ENCODE measurements at places on chromosomes 3 and 15. TPM values are rescaled to one million over a fixed set of nuclear protein-coding genes. Genes with fewer than 3 reads are reported as not detected.

The ZMYND10 gene
- total RNA-seq, result not detected

The ALDH1A3 gene
- 2.9 TPM for total RNA-seq

The VGLL3 gene
- total RNA-seq, result 2.7 TPM

The CCDC66 gene
- 13.8 TPM for total RNA-seq

The PIERCE2 gene
- total RNA-seq, result 7.4 TPM

The DAZL gene
- total RNA-seq, result not detected
